ENCODE measurements at places on chromosomes 6 and 20.

DNA sequence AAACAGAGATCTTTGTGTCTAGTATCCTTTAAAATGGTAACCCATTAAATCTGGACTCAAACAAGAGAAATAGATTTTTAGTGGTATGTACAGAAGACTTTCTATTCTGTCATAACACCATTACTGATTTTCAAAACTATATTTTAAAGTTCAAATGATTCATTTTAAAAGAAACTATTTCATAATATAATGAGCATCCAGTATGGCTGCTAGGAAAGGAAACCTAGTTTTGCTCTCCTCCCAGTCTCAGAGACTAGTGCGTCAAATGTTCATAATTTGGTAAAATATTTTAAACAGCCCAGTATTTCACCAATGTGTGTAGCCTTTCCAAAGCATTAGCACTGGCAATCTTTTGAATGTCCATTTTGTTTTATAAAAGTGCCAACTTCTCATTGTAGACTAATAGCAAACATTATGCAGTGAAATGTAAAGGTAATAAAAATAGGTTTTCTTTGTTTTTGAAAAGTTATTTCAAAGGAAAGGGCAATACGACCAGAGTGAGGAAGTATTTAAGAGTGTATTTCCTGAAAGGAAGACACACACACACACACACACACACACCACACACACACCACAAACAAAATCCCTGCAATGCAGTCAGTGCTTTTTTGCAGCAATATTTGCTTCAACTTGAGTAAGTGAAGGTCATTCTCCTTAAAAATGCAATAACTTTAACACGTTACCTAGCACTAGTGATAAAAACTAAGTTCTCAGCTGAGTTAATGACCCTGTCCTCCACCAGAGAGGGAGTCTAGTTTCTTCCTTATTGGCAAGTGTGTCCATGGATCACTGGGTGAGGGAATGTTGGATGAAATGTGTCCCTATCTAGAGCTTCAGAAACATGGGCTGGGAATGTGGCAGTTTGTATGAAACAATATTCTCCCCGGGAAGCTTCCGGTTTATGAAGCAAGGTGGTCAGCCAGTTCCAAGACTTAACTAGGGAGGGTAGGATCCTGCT, 4.6 kb downstream of the PPP1R3G start:
- no peak for DNase-seq

GRCh38 chr6:150118627-150119026, 24.2 kb upstream of the PPP1R14C start:
- no peak for DNase-seq

DNA sequence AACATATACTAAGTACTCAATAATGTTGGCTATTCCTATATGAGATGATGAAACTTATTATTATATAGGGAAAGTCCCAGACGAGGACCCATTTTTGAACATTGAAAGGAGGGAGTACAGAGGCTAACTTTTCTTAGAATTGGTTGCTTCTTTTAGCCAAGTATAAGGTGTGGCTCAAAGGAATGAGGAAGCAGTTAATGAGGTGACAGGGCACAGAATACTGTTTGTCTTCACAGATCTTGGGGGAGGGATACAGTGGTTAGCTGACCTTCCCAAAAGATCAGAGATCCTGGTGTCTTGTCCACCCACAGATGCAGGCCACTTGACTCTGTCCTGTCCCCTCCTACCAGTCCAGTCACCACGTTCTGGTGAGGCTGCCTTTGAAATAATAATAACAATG, 67.8 kb upstream of the EPB41L1 start:
- DNase-seq, result no peak

DNA sequence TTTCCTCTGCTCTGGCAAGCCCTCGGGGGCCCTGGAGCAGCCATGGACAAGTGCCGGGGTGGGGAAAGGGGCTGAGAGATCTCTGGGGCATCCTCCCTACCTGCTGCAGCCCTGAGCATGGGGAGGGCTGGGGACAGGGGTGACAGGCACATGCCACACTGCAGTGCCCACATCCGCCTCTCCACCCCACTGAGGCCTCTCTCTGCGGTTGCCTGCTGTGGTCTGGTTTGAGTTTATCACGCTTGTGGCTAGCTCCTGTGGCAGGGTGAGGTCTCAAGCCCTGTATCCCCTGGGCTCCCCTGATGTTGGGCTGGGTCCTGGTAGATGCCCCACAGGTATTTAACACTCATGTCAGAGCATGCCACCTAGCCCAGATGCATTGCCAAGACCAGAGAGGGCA, 52.9 kb upstream of the MLN start:
- peak; percentile 10 for DNase-seq

DNA sequence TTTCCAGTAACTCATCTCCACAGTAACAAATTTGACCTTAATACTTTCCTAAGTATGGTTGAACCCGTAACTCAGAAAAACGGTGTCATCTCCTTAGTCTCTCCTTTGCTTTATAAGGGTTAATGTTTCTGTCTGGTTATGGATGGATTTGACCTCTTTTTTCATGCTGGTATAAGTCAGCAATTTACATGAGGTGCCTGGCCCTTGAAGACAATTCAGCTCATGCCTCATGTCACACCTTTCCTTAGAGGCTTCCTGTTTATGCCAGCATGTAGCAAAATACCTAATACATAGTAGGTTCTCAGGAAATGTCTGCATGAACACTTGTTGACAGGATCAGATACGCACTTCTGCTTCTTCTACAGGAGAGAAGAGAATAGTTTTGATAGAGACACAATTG, 37.7 kb upstream of the C20orf144 start:
- no peak for DNase-seq
